ENCODE measurements at places on chromosomes 7 and 10.

DNA sequence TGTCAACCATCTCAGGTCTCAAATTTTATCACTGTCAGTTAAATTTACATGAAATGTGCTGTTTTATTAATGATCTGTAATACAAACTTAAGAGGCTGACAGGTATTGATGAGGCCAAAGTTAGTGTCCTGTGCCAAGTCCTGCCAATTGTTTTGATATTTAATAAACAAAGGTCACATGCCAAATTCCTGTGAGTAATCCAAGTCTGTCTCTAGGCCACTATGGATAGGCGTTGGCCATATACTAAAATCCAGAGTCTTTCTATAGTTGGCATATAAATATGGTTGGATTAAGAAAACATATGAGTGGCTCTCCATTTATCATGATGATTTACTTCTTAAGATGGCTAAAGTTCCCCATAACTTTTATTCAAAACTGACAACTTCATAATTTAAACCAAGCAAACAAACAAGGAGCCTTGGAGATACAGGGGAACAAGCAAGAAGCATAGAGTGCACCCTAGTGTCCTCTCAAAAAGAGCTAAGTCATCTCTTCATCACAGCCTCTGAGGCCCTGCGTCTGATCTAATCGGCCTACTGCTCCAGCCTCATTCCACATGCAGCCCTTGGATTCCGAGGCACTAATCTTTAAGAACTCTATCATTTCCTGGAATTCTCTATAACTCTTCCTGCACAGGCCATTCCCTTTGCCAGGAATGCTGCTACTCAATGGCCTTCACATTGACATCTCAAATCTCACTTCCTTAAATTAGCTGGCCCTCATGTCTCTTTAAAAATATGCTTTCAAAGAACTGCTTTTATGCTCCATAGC is 32.7 kb upstream of the NRCAM start:
- DNase-seq = no peak

DNA sequence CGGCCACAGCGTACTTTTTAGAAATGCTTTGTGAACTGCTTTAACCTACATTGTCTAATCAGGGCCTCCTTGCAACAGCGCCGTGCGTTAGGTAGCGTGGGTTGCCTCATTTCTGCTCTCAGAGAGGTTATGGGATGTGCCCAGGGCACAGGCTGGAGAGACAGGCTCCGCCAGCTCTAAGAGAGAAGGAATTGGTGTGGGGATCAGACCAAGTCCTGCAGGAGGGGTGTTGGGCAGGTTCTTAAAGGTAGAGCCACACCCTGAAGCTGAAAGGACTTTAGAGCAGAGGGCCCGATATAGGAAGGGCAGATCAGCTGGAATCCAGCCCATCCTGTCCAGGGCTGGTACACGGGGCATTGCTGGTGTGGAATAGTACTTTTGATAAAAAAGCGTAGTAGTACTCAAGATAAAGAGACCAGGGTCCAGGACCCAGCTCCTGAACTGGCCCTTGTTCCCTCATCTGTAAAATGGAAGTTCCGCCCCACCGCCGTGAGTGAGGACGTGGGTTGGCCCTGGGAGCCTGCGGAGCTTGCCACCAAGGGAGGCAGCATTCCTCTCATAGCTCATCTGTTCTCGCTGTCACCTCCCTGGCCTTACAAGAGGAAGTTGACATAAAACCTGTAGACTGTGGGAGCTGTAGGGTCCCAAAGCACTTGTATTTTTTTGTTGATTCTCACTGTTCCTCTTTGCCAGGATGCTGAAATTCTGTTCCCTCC is 37.2 kb downstream of the TMEM120A start:
- DNase-seq = peak; percentile 65

- DNase-seq = peak; percentile 26
Measured at GRCh38 chr7:157688533-157689268, 351.9 kb downstream of the DNAJB6 start.

GRCh38 chr7:47588704-47589225 is 6.9 kb upstream of the TNS3 start:
- DNase-seq = no peak

DNA sequence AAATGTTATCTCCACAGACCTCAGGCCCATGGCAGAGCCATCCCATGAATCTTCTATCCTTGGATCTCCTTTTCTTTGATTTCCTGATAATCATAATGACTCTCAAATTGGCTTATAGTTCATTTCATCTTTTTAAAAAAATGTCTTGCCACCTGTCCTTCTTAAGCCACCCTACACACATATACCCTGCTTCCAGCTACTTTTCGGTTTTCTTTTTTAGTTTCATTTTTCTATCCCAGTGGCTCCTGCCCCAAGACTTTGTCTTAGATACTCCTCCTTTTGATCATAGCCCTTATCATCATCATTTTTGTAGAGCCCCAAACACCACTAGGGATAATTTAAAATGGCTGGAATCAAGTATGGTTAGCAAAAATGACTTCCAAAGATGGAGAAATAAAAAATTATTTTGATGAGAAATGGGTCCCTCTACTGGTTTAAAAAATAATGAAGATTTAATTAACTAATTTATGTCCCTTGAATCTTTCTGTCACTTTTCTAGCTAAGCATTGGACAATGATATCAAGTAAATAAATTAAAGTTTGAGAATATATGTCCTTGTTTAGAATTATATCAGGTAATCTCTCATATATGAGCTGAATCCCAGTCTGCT is 277.3 kb upstream of the SEMA3D start:
- no peak for DNase-seq

- no peak for DNase-seq
Measured at GRCh38 chr7:157585113-157585861, 248.5 kb downstream of the DNAJB6 start.

All from astrocyte of the hippocampus (primary cell).